Caco-2 (cell line): ENCODE measurements at places on chromosomes 12 and 14.

GRCh38 chr12:8077207-8077606 is 4.9 kb upstream of the NECAP1 start:
- DNase-seq, result no peak

- DNase-seq, result no peak
Observed at GRCh38 chr12:3256103-3256631, 179.0 kb downstream of the TSPAN9 start.

DNA sequence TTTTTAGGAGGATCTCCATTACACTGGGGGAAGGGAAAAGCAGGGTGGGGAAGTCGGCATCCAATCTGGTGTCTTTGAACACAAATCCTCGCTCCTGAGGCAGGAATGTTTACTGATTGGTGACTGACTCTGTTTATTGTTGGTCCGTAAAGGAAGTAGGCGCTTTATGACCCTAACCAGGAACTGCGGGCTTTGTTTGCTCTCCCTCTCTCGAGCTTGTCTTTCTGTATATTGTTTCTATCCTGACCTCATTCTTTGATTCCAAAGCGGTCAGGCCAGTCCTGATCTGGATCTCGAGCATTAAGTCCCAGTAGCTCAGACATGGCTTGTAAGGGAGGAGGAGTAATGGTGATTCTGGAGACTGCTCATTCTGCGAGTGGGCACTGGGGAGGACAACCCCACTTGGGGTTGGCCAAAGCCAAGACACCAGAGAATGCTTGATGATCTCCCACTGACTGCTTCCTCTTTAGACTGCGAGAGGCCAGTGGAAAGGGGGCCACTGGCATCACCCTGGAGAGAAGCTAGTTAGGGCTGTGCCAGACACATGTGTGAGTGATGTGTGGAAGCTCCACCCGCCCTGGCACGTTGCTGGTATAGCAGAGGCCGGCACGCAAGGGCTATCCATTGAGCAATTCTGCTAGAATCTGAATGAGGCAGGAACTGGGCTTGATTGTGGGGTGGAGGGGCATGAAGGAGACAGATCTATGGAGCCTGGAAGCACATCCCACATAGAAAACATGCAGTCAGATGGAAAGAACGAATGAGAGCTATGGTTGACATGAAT is 194.6 kb downstream of the PAX9 start:
- peak; percentile 50 for DNase-seq

DNA sequence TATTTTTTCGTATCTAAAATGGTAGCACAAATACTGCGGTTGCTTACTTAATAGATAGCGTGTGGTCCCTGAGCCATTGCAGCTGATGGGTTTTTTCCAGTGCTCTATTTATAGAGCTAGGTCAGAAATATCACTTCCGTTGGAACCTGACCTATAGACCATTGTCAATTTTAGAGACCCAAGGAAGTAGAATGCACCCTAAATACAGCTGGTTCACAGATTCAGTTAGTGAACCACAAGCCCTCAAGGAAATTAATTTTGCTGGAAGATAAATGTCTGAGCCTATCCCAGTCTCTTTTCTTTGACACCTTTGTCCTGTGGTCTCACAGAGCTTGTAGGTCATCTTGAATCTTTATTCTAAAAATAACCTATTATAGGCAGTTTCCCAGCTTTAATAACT is 391.0 kb downstream of the ZFP36L1 start:
- no peak for DNase-seq

GRCh38 chr14:74008843-74009499 is 10.1 kb downstream of the ENTPD5 start:
- no peak for DNase-seq

DNA sequence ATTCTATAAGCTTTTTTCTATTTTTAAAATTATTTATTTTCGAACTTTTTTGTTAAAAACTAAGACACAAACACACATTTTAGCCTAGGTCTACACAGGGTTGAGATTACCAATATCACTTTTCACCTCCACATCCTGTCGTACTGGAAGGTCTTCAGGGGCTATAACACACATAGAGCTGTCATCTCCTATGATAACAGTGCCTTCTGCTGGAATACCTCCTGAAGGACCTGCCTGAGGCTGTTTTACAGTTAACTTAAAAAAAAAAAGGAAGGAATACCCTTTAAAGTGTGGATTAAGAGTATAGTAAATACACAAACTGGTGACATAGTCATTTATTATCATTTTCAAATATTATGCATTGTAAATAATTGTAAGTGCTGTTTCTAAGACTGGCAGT is 43.0 kb downstream of the RASSF8 start:
- DNase-seq, result no peak

DNA sequence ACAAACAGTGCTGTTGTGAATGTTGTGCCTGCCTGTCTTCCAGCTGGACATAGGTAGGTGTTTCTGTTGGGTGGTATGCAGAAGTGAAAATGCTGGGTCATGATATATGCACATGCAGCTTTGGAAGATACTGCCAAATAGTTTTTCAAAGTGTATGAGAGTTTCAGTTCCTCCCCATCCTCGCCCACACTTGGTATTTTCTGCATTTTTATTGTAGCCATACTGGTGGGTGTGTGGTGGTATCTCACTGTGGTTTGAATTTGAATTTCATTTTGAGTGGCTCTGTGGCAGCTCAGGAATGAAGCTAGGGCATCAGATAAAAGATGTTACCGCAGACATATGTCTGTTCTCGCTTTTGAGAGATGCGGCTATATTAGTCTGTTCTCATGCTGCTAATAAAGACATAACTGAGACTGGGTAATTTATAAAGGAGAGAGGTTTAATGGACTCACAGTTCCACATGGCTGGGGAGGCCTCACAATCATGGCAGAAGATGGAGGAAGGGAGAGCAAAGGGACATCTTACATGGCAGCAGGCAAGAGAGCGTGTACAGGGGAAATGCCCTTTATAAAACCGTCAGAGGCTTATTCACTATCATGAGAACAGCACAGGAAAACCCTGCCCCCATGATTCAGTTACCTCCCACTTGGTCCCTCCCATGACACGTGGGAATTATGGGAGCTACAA is 183.1 kb downstream of the CAND1 start:
- DNase-seq, result no peak

GRCh38 chr14:55120571-55121495 is 8.2 kb upstream of the LGALS3 start:
- peak; percentile 53 for DNase-seq

DNA sequence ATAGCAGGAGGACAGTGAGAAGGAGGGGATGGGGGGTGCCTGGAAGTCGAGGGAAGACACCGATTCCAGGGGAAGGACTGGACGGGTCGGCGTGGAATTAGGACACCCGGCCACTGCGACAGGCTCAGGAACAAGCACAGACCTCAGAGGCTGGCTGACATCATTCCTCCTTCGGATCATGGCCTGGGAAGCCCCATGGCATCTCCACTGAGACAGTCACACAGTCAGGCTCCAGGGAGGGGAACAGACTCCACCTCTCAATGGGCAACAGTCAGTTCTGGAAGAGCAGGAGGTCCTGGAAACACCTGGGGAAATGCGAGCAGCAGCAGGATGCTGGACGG is 67.9 kb upstream of the FBRSL1 start:
- no peak for DNase-seq

DNA sequence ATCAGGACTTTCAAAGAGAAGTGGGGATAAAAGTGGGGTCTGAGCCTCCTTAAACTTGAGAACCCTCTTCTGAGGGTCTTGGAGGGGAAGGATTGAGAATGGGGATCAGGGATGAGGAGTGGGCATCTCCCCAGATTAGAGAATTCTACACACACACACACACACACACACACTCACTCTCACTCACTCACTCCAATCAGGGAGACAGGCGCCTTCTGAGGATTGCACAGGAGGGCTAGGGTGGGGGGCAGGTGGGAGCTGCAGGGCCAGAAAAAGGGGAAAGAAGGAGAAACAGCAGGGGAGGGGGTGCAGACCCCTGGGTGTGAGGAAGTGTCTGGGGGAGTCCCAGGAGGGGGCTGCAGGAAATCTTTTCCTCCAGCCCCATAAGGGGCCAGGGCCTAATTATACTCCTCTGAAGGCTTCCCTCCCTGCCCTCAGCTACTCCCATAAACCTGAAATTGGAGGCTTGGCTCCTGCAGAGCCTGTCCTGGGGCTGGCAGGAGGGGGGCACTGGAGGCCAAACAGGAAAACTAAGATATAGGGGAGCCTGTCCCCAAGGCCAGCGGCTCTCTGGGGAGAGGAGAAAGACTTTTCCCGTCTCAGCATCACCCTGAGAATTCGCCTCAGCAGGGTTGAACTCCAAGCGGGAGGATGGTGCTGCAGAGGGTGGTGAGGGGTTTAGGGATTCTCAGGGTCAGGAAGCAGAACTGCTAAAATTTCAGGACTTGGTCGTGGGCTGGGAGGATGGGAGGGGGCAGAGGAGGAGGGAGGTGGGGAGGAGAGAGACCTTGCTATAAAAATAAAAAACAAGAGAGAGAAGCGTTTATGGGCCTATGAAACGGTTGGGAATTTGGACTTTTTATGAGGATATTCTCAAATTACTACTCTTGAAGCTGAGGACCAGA is 1.6 kb downstream of the HOXC9 start:
- DNase-seq, result no peak

GRCh38 chr14:83883732-83884131 is 1646.2 kb upstream of the FLRT2 start:
- no peak for DNase-seq

DNA sequence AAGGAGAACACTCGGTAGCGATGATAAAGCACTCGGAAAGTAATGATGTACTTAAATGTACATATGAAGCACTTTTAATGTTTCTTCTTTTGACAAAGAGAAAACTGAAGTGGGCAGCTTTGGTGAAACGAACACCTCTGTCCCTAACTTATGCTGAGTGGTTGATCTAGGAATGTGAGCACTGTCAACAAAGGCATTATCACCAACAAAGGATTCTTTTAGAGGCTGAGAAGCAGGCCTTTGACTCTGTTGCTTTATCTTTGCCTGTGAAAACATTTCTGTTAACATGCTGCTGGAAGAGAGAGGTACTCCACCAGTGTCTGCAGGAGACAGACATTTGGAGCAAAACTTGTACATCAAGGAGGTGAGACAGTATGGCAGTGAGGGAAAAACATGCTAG is 103.2 kb upstream of the VRK1 start:
- no peak for DNase-seq

DNA sequence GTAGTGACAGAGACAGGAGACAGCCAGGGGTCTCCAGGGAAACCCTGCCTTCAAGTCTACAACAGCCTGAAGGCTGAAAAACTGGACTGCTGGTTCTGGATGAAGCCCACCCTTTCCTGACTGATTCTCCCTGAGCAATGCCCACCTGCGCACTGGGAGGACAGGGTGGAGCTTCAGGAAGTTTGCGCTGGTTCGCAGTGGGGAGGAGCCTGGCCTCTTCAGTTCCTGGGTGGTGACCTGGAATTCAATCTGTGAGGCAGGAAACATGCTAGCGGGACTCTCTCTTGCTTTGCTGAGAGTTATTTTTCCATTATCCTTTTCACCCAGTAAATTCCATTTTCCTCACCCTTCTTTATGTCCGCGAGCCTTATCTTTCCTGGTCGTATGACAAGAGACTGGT is 600.8 kb downstream of the TRHDE start:
- DNase-seq, result no peak

DNA sequence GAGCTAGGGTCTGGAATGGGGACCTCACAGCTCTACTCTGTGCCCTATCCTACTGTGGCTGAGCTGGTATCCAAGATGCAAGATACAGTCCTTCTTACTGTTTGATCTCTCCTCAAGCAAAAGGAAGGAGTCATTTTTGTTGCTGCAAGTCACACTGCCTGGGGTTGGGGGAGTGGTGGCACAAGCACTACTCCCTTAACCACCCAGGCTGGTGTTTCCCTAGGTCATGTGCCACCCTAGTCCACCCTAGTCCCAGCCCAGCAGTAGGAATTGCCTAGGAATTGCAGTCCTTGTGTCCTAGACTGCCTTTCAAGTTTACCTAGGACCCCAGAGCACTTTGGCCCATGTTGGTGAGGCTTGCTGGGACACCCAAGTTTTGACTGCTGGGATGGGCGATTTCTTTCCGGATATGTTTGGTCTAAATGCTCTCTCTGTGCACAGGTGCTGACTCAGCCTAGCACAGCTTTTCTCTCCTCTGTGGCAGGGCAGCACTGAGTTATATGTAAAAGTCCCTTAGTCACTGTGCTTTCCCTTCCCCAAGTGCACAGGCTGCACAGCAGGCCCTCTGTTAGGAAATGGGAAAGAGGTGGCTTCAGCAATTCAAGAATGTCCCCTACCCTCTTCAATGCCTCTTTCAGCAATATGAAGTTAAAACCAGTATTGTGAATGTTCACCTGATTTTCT is 54.9 kb downstream of the SLC6A15 start:
- DNase-seq, result no peak

DNA sequence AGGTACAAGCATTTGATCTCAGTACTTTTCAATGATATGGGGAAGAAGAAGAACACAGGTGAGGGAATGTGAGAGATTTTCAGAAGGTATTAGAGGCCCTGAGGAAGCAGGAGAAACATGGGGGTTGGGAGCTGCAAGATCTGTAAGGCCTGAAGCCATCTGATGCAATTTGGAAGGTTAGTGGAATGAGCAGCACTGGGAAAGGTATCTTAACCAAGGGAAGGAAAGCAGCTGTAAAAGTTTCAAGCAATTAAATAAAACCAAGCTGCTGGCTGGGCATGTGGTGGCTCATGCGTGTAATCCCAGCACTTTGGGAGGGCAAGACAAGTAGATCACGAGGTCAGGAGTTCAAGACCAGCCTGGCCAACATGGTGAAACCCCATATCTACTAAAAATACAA is 104.4 kb upstream of the PARP11 start:
- DNase-seq, result no peak

DNA sequence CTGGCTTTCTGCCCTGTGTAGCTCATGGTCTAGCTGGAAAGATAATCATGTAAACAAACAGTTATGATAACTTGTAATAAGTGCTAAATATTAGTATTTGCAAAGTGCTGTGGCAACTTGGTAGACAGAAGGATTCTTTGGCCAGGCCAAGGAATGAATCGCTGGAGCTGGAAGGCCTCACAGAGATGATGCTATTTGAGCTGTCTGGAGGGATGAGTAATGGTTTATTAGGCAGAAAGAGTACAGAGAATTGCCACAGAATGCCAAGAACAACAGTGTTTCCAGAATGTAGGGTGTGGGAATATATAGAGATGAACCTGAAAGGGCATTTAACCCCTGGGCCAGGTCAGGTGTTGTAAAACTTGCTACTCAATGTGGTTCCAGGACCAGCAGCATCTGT is 27.6 kb downstream of the OTX2 start:
- DNase-seq, result no peak

DNA sequence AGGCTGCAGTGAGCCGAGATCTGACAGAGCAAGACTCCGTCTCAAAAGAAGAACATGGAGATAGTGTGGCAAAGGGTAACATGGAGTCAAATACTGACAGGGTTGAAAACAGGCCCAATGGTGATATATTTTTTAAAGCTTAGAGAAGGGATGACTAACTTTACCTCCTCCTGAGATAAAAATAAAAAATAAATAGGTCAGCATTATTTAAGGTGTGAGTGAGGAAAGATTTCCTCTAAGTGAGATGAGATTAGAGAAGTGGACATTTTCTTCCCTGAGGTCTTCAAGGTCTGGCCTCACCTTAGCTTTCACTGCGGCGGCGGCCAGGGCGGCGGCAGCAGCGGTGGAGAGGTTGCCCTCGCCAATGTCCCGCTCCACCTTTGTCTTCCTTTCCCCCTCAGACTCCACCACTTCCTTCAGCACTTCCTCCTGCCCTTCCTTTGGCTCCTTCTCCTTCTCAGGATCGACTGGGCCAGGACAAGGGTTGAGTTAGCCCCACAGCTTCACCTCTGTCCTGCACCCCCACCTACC is 11.1 kb downstream of the MYL6 start:
- DNase-seq, result no peak

GRCh38 chr14:106518054-106518943 is 991.9 kb downstream of the TMEM121 start:
- DNase-seq, result no peak

- peak; percentile 59 for DNase-seq
Observed at GRCh38 chr14:36646664-36647416, 14.8 kb upstream of the PAX9 start.

GRCh38 chr14:53927171-53927570 is 29.5 kb downstream of the BMP4 start:
- no peak for DNase-seq
